ENCODE measurements at places on chromosomes 2 and 18.

DNA sequence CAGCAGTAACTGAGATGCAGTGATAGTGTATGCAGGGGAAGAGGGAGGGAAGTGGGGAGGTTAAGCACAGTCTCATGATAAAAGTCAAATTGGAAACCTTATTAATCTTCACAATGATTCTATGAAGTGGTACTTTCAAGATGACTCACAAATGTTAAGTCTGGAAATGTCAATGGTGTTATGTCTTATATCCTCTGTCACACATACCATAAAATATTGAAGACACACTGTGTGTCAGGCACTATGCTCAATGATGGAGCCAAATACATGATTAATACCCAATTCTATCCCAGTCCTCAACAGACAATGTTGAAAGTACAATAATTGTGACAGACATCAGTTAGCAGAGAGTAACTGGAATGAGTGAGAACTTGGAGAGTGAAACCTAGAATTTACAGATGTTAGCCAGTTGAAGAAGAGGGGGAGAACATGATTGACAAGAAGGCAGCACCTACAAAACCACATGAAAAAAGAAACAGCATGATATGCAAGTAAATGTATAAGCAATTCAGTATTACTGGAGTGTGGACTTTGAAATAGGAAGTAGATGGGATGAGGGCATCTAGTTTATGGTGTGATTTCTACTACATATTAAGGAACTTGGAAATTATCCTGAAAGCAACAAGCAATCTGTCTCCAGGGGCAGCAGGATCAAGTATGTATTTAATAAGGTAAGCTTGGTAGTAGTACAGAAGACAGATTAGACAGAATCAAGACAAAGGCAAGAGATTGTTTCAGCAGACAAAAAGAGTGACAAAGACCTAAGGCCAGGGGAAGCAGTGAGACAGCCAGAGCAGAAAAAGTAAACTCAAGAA is 107.6 kb downstream of the STRN start:
- no peak for DNase-seq

DNA sequence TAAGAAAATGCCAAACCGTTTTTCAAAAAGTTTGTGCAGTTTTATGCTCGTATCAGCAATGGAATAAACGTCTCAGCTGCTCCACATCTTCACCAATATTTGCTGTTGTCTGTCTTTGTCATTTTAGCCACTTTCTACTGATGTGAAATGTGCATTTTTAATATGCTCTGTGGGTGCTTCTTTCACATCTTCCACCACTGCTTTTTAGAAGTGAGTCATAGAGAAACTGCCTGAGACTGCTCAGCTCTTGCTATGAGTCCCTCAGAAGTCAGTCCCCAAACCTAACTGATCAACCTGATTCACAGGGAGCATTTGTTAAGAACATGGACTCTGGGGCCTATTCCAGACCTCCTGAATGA is 41.0 kb upstream of the EPC2 start:
- DNase-seq, result no peak

GRCh38 chr2:46769809-46770208 is 145.8 kb downstream of the MCFD2 start:
- DNase-seq, result no peak

GRCh38 chr2:172525601-172526000 is 30.3 kb upstream of the PDK1 start:
- DNase-seq, result no peak

GRCh38 chr2:238289574-238289973 is 1.2 kb upstream of the PER2 start:
- no peak for DNase-seq

- no peak for DNase-seq
These were observed 99.5 kb downstream of the DTNA start for GRCh38 chr18:34809451-34810072.

GRCh38 chr2:133360190-133360589 is 208.1 kb downstream of the NCKAP5 start:
- DNase-seq, result no peak

Measured in SK-N-MC (cell line).